ENCODE measurements at places on chromosomes 11 and 22. TPM values are rescaled to one million over a fixed set of nuclear protein-coding genes. Genes with fewer than 3 reads are reported as not detected.

LMO1 gene
- total RNA-seq = 2.3 TPM

GGTLC3 gene
- total RNA-seq = not detected

MEI1 gene
- total RNA-seq = not detected

KCTD21 gene
- 8.7 TPM for total RNA-seq

BCL2L13 gene
- 36.4 TPM for total RNA-seq

ESAM gene
- 9.1 TPM for total RNA-seq

OTOG gene
- total RNA-seq = not detected

C11orf42 gene
- not detected for total RNA-seq

KCTD17 gene
- 20.3 TPM for total RNA-seq

TBX10 gene
- not detected for total RNA-seq

CD82 gene
- 8.1 TPM for total RNA-seq

DEFB131B gene
- total RNA-seq = not detected

TMEM191B gene
- 1.9 TPM for total RNA-seq

FGF4 gene
- total RNA-seq = not detected

CBLIF gene
- total RNA-seq = not detected

OR5M10 gene
- total RNA-seq = not detected

CDON gene
- total RNA-seq = 3.2 TPM

PAMR1 gene
- not detected for total RNA-seq

MMP13 gene
- not detected for total RNA-seq

ZNF280B gene
- 1.3 TPM for total RNA-seq

KLHL35 gene
- 1.8 TPM for total RNA-seq

SMTNL1 gene
- total RNA-seq = not detected

MED19 gene
- total RNA-seq = 29.7 TPM

GGTLC2 gene
- total RNA-seq = not detected

MISFA gene
- 2.2 TPM for total RNA-seq

HIC2 gene
- total RNA-seq = 2.7 TPM

CD3E gene
- total RNA-seq = not detected

ARVCF gene
- 2.2 TPM for total RNA-seq

SYNGR1 gene
- total RNA-seq = 7.9 TPM

SCGB1C1 gene
- total RNA-seq = not detected

FXYD2 gene
- total RNA-seq = 19.3 TPM

KCNK4 gene
- total RNA-seq = not detected

PTPN5 gene
- not detected for total RNA-seq

MUC5B gene
- 2.7 TPM for total RNA-seq

TUB gene
- total RNA-seq = 5.4 TPM

CDKN1C gene
- total RNA-seq = 0.74 TPM

PANX3 gene
- not detected for total RNA-seq
